ENCODE measurements at places on chromosomes 5 and 9. TPM values are rescaled to one million over a fixed set of nuclear protein-coding genes. Genes with fewer than 3 reads are reported as not detected.
A peak's percentile ranks its signal among the peaks of the same experiment; 100 is the strongest.

DNA sequence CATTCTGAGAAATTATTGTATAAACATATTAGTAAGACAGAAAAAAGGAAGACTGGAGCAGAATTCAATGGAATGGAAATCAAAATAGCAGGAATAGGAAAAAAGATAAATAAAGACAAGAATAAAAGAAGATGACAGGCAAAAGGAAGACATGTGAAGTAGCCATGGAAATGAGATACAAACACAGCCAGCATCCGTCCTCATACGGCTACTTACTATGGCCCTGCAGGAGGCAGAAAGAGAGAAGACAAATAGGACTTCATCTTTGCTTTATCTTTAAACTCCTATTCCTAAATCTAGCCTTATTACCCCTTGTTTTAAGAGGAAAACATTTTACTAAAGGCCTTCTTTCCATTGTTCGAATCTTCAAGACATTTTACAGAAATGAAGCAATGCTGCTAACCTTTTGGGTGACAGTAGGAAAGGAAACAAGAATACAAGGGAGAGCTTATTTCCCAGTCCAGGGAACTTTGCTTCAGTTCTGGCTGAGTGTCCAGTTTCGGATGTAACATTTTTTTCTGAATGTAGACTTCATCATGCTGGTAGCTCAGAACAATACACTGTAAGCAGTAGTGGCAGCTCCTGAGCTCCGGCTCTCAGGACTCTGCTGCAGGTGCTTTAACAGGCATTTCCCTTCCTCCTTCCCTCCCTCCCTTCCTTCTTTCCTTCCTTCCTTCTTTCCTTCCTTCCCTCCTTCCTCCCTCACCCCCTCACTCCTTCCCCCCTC is 106.4 kb upstream of the SLC12A2 start:
- DNase-seq = no peak

DNA sequence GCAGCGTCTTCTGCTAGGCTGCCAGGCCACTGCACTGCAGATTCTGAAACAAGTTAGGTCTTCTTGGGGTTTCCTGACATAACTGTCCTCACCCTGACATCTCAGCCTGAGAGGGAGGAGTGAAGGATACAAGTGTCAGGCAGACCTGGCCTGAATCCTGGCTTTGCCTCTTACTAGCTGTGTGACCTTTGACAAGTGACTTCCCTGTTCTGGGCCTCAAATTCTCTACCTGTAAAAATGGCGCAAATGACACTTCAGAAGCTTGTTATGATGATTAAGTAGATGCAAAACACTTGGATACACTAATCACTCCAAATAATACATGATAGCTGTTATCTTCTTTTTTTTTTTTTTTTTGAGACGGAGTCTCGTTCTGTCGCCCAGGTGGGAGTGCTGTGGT is 119.2 kb upstream of the BOD1 start:
- no peak for DNase-seq

DNA sequence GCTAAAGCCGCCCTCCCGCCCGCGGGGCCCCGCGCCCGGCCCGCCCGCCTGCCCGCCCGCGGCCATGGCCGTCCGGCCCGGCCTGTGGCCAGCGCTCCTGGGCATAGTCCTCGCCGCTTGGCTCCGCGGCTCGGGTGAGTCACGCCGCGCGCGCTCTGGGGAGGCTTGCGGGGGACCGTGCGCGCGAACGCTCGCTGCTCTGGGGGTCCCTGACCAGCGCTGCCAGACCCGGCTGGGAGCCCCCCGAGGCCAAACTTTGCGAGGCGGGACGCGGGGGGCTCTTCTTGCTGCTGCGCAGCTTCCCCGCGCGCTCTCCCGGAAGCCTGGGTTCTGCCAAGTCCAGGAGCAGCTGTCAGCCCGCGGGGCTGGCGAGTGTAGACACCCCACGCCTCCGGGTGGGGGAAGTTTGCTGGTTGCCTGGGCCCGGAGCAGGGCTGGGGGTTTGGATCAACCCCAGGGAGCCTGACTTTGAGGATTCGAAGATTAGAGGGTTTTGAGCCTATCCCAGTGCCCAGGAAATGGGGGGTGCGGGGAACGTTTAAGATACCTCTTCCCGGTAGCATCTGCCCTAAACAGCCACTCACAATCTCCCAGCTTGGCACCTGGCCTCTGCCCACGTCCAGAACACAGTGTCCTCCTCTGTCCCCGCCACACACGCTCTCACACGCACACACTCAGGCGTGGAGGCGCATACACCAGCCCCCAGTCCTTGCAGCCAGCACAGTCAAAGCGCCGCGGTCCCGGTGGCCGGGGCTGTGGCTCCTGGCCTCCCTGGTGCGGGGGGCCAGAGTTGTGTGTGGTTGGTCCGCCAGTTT is 535 bp downstream of the UNC5A start:
- DNase-seq = no peak

The PCDHB15 gene
- total RNA-seq = 8.7 TPM

The FCN2 gene
- 0.32 TPM for total RNA-seq

GRCh38 chr5:56543441-56544388 is 271.6 kb upstream of the MAP3K1 start:
- no peak for DNase-seq

GRCh38 chr9:19788614-19789271 is at the start of gene SLC24A2:
Gene SLC24A2, minus strand, starts transcription at chr9:19789037.
- no peak for DNase-seq

DNA sequence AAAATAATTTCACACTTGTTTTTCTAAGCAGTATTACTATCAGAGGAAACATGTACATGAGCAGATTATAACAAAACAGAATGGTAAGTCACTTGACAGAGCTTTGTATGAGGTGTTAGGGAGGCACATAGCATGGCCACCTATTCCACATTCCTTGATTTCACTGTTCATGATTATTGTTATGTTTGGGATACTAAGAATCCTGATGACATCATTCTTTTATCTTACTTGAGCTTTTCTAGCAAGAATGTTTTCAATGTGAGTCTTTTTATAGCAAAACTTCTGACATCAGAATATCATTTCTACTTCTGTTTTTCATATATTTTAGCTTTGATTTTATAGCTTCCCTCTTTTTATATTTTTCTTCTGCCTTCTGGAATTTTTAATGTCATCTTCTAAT is 208.2 kb downstream of the DMRTA1 start:
- no peak for DNase-seq

The WDR31 gene
- 1.1 TPM for total RNA-seq

- DNase-seq = no peak
Observed at GRCh38 chr9:87285183-87285850, 212.3 kb upstream of the DAPK1 start.

The GRIA1 gene
- total RNA-seq = 6.5 TPM

- DNase-seq = no peak
Observed at GRCh38 chr9:133519693-133520092, 5.1 kb downstream of the MYMK start.

- no peak for DNase-seq
Observed at GRCh38 chr5:115500225-115500624, 44.4 kb downstream of the FEM1C start.

- no peak for DNase-seq
Observed at GRCh38 chr5:5793242-5794117, 371.0 kb downstream of the ICE1 start.

DNA sequence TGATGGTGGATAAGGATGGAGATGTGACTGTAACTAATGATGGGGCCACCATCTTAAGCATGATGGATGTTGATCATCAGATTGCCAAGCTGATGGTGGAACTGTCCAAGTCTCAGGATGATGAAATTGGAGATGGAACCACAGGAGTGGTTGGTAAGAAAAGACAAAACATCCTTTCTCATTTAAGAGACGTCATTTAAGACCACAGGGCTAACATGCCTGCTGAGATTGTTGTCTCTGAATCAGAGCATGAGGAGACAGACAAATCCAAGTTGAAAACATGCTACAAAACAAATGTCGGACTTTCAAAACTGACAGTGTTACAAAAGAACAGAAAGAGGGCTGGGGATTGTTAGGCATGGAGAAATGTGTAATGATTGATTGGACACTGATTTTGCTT is 4.6 kb downstream of the CCT5 start:
- DNase-seq = no peak

- DNase-seq = no peak
Observed at GRCh38 chr5:161258438-161258837, 288.1 kb downstream of the GABRB2 start.

The C5orf52 gene
- total RNA-seq = not detected

- no peak for DNase-seq
Observed at GRCh38 chr9:117234103-117234502, 180.8 kb downstream of the ASTN2 start.

The IRX1 gene
- total RNA-seq = 4.3 TPM

The CCL27 gene
- total RNA-seq = not detected

DNA sequence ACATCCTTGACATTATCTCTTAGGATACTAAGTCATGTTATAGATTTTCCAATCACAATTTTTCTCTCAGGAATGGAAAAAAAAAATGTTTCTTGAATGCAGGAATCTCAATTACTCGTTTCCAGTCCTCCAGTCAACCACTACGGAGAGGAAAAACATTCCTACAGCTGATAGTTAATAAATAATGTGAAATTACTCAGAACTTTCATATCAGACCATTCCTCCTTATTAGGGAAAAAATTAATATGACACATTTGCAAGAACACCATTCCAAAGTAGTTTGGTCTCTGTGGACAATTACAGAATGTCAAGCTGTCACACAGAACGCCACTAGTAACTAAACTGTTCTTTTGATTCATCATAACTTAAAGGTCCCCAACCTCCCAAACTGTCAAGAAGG is 31.5 kb downstream of the MED27 start:
- DNase-seq = no peak

- DNase-seq = no peak
Observed at GRCh38 chr9:130452835-130453234, 8.1 kb downstream of the ASS1 start.

DNA sequence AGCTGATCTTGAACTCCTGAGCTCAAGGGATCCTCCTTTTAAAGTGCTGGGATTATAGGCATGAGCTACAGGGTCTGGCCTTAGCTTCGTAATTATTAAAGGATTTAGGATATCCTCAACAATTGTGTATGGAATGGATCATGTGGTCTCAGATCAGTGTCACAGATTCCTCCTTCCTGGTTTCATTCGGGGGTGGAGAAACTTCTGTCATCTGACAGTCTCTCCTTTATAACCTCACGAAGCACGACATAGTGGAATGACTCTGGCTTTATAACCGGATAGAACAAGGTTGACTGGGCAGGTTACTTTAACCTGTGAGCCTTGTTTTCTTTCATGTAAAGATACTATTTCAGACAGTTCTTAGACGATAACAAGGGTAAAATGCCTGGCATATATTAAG is 4.4 kb upstream of the GNG10 start:
- no peak for DNase-seq

- DNase-seq = no peak
Observed at GRCh38 chr9:70036641-70037040, 7.0 kb upstream of the MAMDC2 start.

The SV2C gene
- total RNA-seq = 0.33 TPM

DNA sequence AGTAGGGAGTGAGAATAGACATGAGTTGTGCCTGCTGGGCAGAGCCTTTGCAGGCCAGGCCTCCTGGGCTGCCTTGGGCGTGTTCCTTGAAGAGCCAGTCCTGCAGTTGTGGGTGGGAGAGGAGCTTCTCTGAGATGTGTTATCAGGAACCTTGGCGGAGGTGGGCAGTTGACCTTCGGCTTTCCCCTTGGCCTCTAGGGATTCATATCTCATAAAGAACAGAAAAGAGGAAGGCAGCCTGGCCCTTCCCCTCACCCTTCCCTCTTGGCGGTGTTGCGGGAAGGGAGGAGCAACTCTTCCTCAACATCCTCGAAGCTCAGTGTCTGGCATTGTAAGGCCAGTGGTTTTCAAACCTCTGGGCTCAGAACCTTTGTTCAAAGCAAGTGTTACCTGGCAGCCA is 59.2 kb downstream of the DAPK1 start:
- peak; percentile 69 for DNase-seq

DNA sequence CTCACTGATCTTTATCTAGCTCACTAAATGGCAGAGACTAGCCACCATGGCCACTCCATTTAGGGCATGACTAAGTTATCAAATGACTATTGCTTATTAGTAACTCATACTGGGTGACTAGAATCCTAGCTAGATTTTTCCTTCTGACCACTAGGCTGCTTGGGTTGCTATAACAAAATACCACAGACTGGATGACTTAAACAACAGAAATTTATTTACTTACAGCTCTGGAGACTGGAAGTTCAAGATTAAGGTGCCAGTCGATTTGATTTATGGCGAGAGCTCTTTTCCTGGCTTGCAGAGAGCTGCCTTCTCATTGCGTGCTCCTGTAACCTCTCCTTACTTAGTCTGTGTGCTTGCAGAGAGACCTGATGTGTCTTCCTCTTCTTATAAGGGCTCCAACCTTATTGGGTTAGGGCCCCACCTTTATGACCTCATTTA is 55.0 kb upstream of the APC start:
- DNase-seq = no peak

DNA sequence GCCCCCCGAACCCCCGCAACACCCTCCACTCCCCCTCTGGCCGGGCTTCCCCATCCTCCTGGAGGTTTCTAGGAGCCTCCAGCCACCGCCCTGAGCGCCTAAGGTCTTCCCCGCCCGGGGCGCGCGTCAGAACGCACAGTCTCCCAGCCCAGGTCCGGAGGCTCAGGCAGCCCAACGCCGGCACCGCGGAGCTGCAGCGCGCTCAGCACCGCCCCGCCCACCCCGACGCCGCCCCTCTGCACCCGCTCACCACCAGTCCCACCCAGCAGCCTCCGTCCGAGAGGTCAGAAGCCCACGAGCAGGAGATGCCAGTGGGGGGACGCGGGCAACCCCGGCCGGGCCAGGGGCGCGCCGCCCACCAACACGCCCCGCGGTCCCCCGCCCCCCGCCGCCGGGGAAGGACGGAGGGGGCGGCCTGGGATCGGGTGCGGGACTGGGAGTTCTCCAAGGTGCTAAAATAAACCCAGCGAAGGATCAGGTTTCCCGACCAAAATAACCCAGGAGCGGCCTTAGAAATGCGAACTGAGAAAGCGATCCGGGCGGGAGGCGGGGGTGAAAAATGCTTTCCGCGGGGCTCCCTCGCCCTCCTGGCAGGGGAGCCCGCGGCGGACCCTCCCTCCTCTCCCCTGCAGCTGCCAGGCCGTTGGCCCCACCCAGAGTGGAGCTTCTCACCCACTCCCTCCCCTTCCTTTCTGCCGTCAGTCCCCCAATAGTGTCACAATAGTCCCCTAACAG is 6.5 kb upstream of the FAM78A start:
- DNase-seq = no peak

DNA sequence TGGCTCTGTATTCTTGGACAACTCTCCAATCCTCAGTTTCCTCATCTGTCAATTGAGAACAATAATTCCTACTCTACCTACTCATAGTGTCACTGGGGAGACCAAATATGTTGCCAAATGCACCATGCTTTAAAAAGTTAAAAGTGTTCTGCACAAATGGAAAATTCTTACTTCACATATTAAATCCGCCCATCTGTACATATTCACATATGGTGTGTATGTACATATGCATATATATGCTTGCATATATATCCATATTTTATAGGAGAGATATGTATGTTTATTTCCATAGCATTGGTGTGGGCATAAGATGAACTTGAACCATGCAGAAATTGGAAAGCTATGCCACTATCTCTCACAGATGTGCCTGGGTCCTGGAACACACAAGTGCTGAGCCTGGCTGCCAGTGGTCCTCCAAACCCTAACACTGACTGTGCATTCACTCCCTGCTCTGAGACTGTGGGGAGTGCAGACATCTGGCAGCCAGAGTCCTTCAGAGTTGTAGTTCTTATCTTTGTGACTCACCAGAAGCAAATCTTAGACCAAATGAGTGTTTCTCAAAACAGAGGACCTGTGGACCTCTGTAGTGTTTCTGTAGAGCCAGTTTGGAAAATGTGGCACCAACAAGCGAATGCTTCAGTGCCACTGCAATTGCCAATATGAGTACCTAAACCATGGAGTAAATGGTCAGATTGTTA is 168.7 kb downstream of the GRIA1 start:
- no peak for DNase-seq

The IL3 gene
- not detected for total RNA-seq

- DNase-seq = no peak
Observed at GRCh38 chr5:58358501-58359178, 101.2 kb downstream of the PLK2 start.

GRCh38 chr9:87678650-87679355 is 47.1 kb upstream of the CTSL start:
- no peak for DNase-seq
